ENCODE measurements at places on chromosomes 3 and 15. TPM values are rescaled to one million over a fixed set of nuclear protein-coding genes. Genes with fewer than 3 reads are reported as not detected.

GRCh38 chr3:37723585-37723984 is 138.1 kb upstream of the CTDSPL start:
- H3K4me1 ChIP-seq = peaks cover 23% of the 10 kb centered on the region
- no peaks in the 10 kb centered on the region for H3K36me3 ChIP-seq

GRCh38 chr3:51605938-51606337 is 65.1 kb upstream of the TEX264 start:
- no peaks in the 10 kb centered on the region for H3K4me1 ChIP-seq
- H3K27ac ChIP-seq = no peak overlapping the region
- H3K27me3 ChIP-seq = no peaks in the 10 kb centered on the region
- DNase-seq = no peak
- no peak overlapping the region for H3K4me3 ChIP-seq

DNA sequence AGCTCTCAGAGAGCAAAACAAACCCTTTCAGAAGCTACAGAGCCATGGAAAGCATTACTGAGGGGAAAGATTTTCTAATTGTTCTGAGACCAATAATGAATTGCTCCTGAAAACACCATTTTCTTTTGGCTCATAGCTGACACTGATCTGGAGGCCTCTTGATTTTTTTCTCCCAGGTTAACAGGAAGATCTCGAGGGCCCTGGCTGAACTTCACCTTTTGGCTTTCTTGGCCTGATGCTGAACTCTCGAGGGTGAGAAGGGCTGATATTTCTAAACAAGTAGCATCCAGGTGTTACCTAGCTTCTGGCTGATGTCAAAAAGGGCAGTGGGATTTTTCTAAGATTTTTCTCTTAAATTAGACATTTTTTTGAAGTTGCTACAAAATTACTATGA is 19.9 kb upstream of the NFKBIZ start:
- no peak for DNase-seq
- H3K36me3 ChIP-seq = no peaks in the 10 kb centered on the region
- peaks cover 43% of the 10 kb centered on the region for H3K4me1 ChIP-seq
- H3K4me3 ChIP-seq = peak overlapping the region; percentile 13

DNA sequence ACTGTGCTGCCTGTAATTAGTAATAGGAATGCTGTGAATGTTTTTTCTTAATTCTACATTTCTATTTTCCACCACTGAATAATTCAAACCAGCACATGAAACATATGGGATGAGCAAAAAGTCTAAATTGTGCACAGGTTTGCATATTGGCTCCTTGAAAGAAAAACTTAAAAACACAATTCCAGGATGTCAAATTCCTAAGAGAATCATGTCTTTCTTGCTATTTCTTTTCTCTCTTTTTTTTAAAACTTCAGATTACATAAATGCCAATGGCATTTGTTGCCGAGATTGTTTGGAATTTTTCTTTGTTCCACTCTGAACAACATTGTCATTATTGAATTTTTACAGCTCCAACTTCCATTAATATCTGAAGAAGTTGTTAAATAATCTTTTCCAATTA is 60.8 kb downstream of the VGLL3 start:
- no peaks in the 10 kb centered on the region for H3K27me3 ChIP-seq
- DNase-seq = no peak
- no peaks in the 10 kb centered on the region for H3K36me3 ChIP-seq
- no peak overlapping the region for H3K4me3 ChIP-seq
- H3K4me1 ChIP-seq = no peaks in the 10 kb centered on the region

The PLCH1 gene
- 0.82 TPM for total RNA-seq

- H3K4me3 ChIP-seq = no peak overlapping the region
- no peaks in the 10 kb centered on the region for H3K27me3 ChIP-seq
- no peaks in the 10 kb centered on the region for H3K36me3 ChIP-seq
- no peak overlapping the region for H3K27ac ChIP-seq
Measured at GRCh38 chr15:34701536-34701935, 53.3 kb downstream of the GJD2 start.

The P2RY14 gene
- total RNA-seq = 21.4 TPM

DNA sequence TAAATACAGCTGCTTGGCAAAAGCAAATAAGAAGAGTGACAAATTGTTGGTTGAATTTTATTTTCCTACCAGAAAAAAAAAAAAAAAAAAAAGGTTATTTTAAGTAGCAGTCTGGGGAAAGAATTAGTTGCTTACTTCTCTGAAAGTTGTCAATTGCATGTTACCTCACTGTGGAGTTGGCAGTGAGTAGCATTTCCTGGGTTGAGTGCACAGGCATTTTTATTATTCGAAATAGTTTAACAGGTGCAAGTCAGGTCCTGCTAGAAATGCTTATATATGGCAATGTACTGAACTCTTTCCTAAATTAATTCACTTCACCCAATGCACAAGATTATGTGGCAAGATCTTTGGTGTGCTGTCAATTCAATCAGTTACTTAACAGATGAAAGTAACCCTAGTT is 680.6 kb downstream of the EPHA3 start:
- no peak overlapping the region for H3K27ac ChIP-seq
- no peak for DNase-seq
- H3K27me3 ChIP-seq = no peaks in the 10 kb centered on the region
- no peaks in the 10 kb centered on the region for H3K4me1 ChIP-seq

The IQCB1 gene
- total RNA-seq = 19.4 TPM

DNA sequence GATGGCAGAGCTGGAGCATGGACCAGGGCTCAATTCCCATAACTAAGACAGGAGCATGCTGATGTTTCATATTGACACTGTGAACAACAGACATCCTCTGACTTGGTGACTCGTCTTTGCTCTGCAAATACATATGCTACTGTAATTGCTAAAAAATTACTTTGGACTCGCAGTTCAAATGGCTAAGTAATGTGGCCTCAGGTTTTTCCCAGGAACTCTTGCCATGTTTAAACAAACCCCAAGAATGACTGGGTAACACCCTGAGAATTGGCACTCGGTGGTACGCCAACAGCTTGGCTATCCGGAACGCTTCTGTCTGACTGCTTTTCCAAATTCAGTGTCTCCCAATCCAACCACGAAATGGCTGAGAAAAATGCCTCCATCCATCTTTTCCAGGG is 456.7 kb upstream of the THBS1 start:
- H3K4me3 ChIP-seq = no peak overlapping the region
- H3K27me3 ChIP-seq = no peaks in the 10 kb centered on the region
- no peaks in the 10 kb centered on the region for H3K36me3 ChIP-seq
- peaks cover 40% of the 10 kb centered on the region for H3K4me1 ChIP-seq
- no peak for DNase-seq

GRCh38 chr3:137845666-137846065 is 81.6 kb downstream of the SOX14 start:
- no peaks in the 10 kb centered on the region for H3K36me3 ChIP-seq
- no peak overlapping the region for H3K4me3 ChIP-seq

DNA sequence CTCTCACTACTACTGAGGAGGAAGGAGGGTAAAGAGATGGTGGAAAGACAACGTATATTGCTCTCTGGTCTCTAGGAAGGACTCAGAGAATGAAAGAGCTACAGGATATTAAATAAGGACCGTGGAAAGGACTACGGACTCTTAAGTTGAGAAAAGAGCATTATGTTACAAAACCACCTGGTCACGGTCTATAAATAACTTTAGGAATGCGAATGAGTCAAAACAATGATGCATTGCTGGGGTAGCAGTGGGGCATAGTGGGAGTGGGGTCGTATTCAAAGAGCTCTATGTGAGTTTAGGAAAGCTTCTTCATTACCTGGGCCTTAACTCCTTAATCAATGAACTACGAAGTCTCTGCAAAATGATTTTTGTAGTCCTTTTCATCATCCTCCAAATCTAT is 295.7 kb upstream of the SOX14 start:
- no peak overlapping the region for H3K4me3 ChIP-seq
- no peak overlapping the region for H3K27ac ChIP-seq
- no peak for DNase-seq
- H3K27me3 ChIP-seq = no peaks in the 10 kb centered on the region
- no peaks in the 10 kb centered on the region for H3K4me1 ChIP-seq
- H3K36me3 ChIP-seq = no peaks in the 10 kb centered on the region

DNA sequence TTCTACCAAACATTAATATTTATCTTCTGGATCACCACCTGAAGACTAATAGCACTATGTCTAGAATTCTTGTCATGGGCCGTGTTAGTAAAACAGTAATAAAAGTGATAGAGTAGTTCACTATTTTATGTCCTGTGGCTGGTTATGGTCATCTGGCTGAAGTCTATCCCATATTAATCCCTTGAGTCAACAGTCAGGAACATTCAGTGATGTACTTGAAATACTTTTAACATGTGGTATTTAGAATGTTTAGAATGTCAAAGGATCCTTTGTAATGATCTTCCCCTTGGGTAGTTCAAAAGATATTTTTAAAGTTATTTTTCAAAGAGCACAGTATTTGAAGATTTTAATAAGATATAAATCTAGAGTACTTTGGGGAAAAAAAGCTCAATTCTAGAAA is 117.0 kb downstream of the MBNL1 start:
- no peak overlapping the region for H3K4me3 ChIP-seq
- H3K27ac ChIP-seq = peak overlapping the region; percentile 73
- no peaks in the 10 kb centered on the region for H3K4me1 ChIP-seq
- H3K27me3 ChIP-seq = no peaks in the 10 kb centered on the region
- no peak for DNase-seq

The RNF168 gene
- total RNA-seq = 14.2 TPM

The STRIT1 gene
- not detected for total RNA-seq

The KLHL40 gene
- not detected for total RNA-seq

The ASB14 gene
- not detected for total RNA-seq

DNA sequence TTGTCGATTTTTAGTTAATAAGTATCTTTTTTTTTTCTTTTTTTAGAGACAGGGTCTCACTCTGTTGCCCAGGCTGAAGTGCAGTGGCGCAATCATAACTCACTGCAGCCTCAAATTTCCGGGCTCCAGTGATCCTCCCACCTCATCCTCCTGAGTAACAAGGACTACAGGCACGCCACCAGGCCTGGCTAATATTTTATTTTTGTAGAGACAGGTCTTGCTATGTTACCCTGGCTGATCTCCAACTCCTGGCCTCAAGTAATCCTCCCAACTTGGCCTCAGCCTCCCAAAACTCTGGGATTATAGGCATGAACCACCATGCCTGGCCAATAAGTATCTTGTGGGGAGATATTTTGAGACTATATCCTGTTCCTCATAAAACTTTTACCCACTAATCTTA is 29.4 kb upstream of the ARID3B start:
- H3K36me3 ChIP-seq = no peaks in the 10 kb centered on the region
- no peaks in the 10 kb centered on the region for H3K27me3 ChIP-seq
- H3K4me1 ChIP-seq = no peaks in the 10 kb centered on the region

The CCRL2 gene
- total RNA-seq = 0.99 TPM

DNA sequence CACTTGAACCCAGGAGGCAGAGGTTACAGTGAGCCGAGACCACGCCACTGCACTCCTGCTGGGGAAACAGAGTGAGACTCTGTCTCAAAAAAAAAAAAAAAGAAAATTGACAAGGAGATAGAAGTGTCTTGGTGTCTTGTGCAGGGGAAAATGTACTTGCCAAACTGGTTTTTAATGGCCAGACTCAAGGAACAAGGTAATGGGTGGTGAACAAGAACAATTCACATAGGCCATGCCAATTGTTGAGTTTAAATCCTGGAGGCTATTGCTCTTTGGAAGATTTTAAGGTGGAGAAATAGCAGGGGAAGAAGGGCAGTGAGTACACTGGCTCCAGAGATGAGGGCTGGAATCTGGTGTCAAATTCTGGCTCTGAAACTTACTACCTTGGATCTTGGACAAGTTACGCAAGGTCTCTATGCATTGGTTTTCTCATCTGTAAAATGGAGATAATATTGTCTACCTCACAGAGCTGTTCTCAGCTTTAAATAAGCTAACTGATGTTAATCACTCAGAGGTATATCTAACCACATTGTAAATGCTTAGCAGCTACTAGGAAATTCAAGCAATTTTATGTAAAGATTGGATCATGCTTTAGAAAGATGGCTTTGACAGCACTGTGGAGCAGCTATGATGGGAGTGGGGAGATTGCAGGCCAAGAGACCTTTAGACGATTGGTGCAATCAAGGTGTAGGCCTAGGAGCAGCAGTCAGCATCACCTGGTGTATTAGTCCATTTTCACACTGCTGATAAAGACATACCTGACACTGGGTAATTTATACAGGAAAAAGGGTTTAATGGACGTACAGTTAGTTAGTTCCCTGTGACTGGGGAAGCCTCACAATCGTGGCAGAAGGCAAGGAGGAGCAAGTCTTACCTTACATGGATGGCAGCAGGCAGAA is 78.3 kb downstream of the B3GALNT1 start:
- H3K27me3 ChIP-seq = no peaks in the 10 kb centered on the region
- no peak overlapping the region for H3K27ac ChIP-seq
- no peaks in the 10 kb centered on the region for H3K4me1 ChIP-seq

The PRSS50 gene
- total RNA-seq = 0.81 TPM

The BOC gene
- 120 TPM for total RNA-seq

- no peaks in the 10 kb centered on the region for H3K27me3 ChIP-seq
- DNase-seq = no peak
- no peak overlapping the region for H3K27ac ChIP-seq
- no peaks in the 10 kb centered on the region for H3K4me1 ChIP-seq
- H3K36me3 ChIP-seq = no peaks in the 10 kb centered on the region
Measured at GRCh38 chr3:73115806-73116205, 54.3 kb downstream of the EBLN2 start.

DNA sequence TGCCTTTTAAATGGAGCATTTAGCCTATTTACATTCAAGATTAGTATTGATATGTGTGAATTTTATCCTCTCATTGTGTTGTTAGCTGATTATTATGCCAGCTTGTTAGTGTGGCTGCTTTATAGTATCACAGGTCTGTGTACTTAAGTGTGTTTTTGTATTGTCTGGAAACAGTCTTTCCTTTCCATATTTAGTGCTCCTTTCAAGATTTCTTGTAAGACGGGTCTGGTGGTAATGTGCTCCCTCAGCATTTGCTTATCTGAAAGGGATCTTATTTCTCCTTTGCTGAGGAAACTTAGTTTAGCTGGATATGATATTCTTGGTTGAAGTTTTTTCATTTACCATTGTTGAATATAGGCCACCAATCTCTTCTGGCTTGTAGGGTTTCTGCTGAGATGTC is 549.0 kb downstream of the EPHA3 start:
- DNase-seq = no peak
- H3K36me3 ChIP-seq = no peaks in the 10 kb centered on the region
- no peak overlapping the region for H3K4me3 ChIP-seq

GRCh38 chr3:64732576-64732975 is 44.8 kb upstream of the ADAMTS9 start:
- DNase-seq = no peak
- H3K27me3 ChIP-seq = no peaks in the 10 kb centered on the region
- no peaks in the 10 kb centered on the region for H3K36me3 ChIP-seq

The ARL6IP5 gene
- 126 TPM for total RNA-seq

DNA sequence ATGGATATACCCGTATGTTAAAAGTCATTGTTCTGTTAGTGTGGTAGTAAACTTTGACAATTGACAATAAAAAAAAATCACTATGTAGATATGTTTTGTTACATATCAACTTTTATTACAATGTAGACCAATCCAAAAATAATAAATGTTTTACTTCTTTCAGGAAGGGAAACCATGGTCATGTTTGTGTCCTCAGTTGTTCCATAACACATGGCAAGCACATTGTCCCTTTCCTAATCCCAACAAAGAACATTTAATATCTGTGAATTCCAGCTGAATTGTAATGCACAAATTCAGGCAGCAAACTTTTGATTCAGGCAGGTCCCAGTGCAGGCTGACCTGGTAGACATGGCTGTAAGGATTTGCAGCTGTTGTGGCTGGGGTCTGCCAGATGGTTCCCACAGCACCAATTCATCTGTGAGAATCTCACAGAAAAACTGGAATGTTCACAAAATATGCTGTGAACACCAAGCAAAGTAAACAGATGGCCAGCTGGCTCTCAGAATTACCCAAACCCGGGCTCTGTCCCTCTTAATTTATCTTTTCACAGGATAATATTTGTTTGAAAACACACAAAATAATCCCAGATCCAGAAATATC is 1.9 kb upstream of the SPG21 start:
- peak; percentile 72 for DNase-seq
- H3K4me1 ChIP-seq = peaks cover 21% of the 10 kb centered on the region
- no peaks in the 10 kb centered on the region for H3K27me3 ChIP-seq
- H3K4me3 ChIP-seq = no peak overlapping the region
